ENCODE measurements at places on chromosomes 11 and 22. TPM values are rescaled to one million over a fixed set of nuclear protein-coding genes. Genes with fewer than 3 reads are reported as not detected.
A peak's percentile ranks its signal among the peaks of the same experiment; 100 is the strongest.

The RBM7 gene
- total RNA-seq, result 31.3 TPM

The DDI1 gene
- not detected for total RNA-seq

- H3K4me3 ChIP-seq, result no peak overlapping the region
- no peaks in the 10 kb centered on the region for H3K27me3 ChIP-seq
- H3K27ac ChIP-seq, result no peak overlapping the region
- no peaks in the 10 kb centered on the region for H3K36me3 ChIP-seq
- DNase-seq, result no peak
Measured at GRCh38 chr22:40606306-40606705, 30.2 kb downstream of the MRTFA start.

The BATF2 gene
- 0.81 TPM for total RNA-seq

GRCh38 chr11:32580967-32581366, 2.7 kb upstream of the EIF3M start:
- peaks cover 15% of the 10 kb centered on the region for H3K4me1 ChIP-seq
- no peak overlapping the region for H3K27ac ChIP-seq
- DNase-seq, result no peak
- peaks cover 3% of the 10 kb centered on the region for H3K27me3 ChIP-seq

- no peak for DNase-seq
- no peak overlapping the region for H3K27ac ChIP-seq
- no peaks in the 10 kb centered on the region for H3K27me3 ChIP-seq
- peaks cover 32% of the 10 kb centered on the region for H3K36me3 ChIP-seq
- no peaks in the 10 kb centered on the region for H3K4me1 ChIP-seq
Measured at GRCh38 chr11:117185736-117186430, 7.3 kb downstream of the SIDT2 start.

DNA sequence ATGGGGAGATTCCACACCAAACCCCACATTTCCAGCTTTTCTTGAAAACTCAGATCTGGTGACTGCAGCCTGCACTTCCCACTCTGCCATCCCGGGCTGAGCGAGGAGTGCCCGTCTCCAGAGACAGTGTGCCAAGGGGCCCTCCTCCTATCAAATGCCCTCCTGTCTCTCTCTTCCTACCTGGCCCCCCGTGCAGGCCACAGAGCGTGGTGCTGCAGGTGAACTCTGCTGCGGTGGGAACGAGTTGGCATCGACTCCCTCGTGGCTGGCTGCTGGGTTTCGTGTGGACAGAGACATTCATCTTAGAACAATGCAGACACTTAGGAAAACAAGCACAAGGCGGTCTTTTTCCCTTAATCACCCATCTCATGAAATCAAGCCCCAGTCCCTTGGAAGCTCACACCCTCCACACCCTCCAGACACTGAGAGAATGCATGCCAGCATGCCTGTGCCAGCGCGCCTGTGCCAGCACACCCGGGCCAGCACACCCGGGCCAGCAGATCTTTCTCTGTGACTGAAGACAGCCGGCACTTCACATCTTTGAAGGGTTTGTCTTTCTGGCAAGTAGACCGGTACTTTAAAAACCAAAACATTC, 65.0 kb downstream of the PARVB start:
- no peak for DNase-seq
- no peak overlapping the region for H3K27ac ChIP-seq
- H3K4me1 ChIP-seq, result peaks cover 3% of the 10 kb centered on the region
- H3K4me3 ChIP-seq, result no peak overlapping the region
- peaks cover 10% of the 10 kb centered on the region for H3K36me3 ChIP-seq
- H3K27me3 ChIP-seq, result no peaks in the 10 kb centered on the region

- no peaks in the 10 kb centered on the region for H3K4me1 ChIP-seq
- no peaks in the 10 kb centered on the region for H3K36me3 ChIP-seq
- no peak for DNase-seq
Measured at GRCh38 chr11:115993590-115993989, 489.4 kb upstream of the CADM1 start.

DNA sequence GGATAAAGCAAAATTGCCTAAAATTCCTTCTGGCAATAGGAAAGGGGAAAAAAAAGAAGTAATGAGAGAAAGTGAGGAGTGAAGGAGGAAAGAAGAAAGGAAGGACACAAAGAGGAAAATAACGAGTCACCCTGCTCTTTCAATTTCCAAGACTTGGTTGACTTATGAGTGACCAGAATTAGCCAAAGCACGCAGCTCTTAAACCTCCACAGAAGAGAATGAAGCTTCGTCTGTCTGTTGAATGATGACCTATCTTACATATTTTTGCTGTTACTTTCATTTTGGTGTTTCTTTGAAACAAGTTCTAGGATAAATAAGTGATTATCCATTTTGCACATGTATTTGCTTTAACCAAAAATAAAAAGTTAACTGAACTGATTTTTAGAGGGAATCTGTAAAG, 728 bp downstream of the MMP27 start:
- no peaks in the 10 kb centered on the region for H3K27me3 ChIP-seq
- H3K27ac ChIP-seq, result no peak overlapping the region
- H3K36me3 ChIP-seq, result no peaks in the 10 kb centered on the region
- DNase-seq, result no peak
- H3K4me3 ChIP-seq, result no peak overlapping the region

The MPZL2 gene
- 49.5 TPM for total RNA-seq

- no peak overlapping the region for H3K4me3 ChIP-seq
- DNase-seq, result no peak
- H3K36me3 ChIP-seq, result no peaks in the 10 kb centered on the region
- no peak overlapping the region for H3K27ac ChIP-seq
Measured at GRCh38 chr11:86214710-86215109, 29.8 kb upstream of the EED start.

The PTPRCAP gene
- total RNA-seq, result not detected

- no peaks in the 10 kb centered on the region for H3K36me3 ChIP-seq
- H3K4me1 ChIP-seq, result no peaks in the 10 kb centered on the region
- H3K27ac ChIP-seq, result no peak overlapping the region
Measured at GRCh38 chr11:134045799-134046635, 22.9 kb upstream of the JAM3 start.

The PKNOX2 gene
- 0.11 TPM for total RNA-seq

The VSTM5 gene
- total RNA-seq, result not detected

GRCh38 chr11:134740590-134741261, 328.7 kb upstream of the B3GAT1 start:
- peaks cover 25% of the 10 kb centered on the region for H3K4me1 ChIP-seq
- no peak for DNase-seq
- H3K4me3 ChIP-seq, result no peak overlapping the region
- no peaks in the 10 kb centered on the region for H3K36me3 ChIP-seq

The ANKRD42 gene
- 6.6 TPM for total RNA-seq

The CD3G gene
- total RNA-seq, result not detected

DNA sequence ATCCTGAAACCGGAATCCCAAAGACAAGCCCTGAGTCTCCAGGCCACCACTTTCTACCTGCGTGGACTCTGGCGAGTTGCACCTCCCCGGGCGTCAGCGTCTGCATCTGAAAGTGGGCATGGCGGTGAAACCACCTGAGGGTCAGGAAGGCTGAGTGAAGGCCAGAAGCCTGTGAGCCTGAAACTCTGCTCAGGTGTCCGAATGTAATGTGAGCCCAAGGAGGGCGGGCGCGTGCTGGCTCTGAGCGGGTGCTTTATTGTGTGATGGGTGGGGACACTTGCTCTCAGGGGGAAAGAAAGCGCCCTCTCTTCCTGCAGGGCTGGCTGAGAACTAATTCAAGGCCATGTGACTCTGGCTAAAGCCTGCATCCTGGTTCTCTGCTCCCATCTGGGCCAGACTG, 135.6 kb downstream of the ST3GAL4 start:
- H3K4me1 ChIP-seq, result no peaks in the 10 kb centered on the region
- no peaks in the 10 kb centered on the region for H3K27me3 ChIP-seq
- DNase-seq, result no peak
- H3K27ac ChIP-seq, result no peak overlapping the region
- H3K4me3 ChIP-seq, result no peak overlapping the region

DNA sequence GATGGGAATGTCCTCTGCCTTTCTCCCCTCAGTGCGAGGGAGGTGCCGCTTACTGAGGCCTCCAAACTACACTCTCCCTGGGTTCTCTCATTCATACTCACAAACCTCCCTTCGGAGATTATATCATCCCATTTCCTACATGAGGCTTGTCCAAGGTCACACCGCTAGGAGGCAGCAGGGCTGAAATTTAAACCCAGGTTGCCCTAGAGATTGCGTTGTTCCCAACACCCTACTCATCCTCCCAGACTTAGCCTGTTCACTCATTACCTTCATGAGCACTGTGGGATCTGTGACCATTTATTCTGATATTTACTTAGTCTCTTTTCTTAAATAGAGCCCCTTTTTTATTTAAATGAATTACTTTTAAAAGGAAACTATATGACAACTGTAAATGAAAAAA, 31.1 kb downstream of the SDHAF2 start:
- H3K4me1 ChIP-seq, result no peaks in the 10 kb centered on the region
- no peaks in the 10 kb centered on the region for H3K27me3 ChIP-seq
- no peaks in the 10 kb centered on the region for H3K36me3 ChIP-seq
- H3K4me3 ChIP-seq, result no peak overlapping the region

The P2RY6 gene
- total RNA-seq, result 0.30 TPM

DNA sequence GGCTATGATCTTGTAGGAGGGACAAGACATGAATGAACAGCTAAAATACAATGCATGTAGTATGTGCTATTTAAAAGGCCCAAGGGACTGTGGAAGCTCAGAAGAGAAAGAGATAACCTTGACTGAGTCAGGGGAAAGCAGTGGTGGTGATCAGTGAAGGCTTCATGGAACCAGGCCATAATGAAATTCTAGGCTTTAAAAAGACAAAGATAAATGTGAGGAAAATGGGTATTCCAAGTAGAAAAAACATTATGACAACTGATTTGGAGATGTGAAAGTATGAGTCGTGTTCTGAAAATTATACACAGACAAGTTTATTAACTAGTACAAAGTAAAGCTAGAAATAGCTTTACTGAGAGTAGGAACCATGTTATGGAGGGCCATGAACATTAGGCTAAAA, 189.8 kb downstream of the SOX6 start:
- H3K4me1 ChIP-seq, result no peaks in the 10 kb centered on the region
- H3K4me3 ChIP-seq, result no peak overlapping the region
- H3K36me3 ChIP-seq, result no peaks in the 10 kb centered on the region
- H3K27ac ChIP-seq, result no peak overlapping the region
- no peak for DNase-seq

GRCh38 chr22:29633514-29634312, 30.3 kb downstream of the NF2 start:
- H3K27ac ChIP-seq, result peak overlapping the region; percentile 85
- peaks cover 2% of the 10 kb centered on the region for H3K36me3 ChIP-seq
- peaks cover 71% of the 10 kb centered on the region for H3K4me1 ChIP-seq
- H3K27me3 ChIP-seq, result no peaks in the 10 kb centered on the region
- peak; percentile 84 for DNase-seq

The PIH1D2 gene
- total RNA-seq, result 1.8 TPM

DNA sequence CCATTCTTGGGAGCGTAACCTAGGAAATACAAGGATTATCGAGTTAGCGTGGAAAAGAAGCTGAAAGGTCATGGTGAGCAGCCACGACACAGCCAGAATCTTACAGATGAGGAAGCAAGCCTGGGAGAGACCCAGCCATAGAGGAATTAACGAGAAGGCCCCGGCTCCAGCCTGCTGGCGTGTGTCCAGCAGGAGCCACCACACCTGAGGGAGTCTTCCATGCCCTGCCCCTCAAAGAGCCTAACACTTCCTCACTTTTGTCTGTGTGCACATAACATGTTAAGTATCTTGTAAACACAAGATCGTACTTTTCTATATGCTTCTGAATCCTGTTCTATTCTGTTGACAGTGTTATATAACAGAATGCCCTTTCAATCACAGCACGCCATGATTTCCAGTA, 18.1 kb downstream of the CECR2 start:
- no peak overlapping the region for H3K27ac ChIP-seq
- no peaks in the 10 kb centered on the region for H3K27me3 ChIP-seq
- H3K4me1 ChIP-seq, result no peaks in the 10 kb centered on the region
- H3K4me3 ChIP-seq, result no peak overlapping the region
- H3K36me3 ChIP-seq, result no peaks in the 10 kb centered on the region
